GF-D8 (cell line): ENCODE measurements at places on chromosomes 2 and 18.

- no peak for DNase-seq
Observed at GRCh38 chr2:240788482-240788881, 31.5 kb downstream of the KIF1A start.

DNA sequence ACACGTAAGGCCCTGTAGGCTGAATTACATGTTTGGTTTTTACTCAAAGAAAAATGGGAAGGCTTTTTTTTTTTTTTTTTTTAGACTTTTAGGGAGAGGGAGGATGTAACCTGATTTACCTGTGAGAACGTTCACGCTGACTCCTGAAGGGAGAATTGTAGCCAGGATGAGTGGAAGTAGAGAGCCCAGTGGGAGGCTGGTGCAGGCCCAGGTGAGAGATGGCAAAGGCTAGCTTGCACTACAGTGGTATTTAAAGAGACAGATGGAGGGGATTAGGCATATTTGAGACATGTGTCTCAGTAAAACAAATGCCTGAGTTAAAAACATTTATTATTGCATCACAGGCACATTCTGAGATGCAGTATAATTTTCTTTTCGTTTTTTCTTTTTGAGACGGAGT, 107.9 kb downstream of the CCDC85A start:
- no peak for DNase-seq

- DNase-seq, result no peak
Observed at GRCh38 chr2:144931960-144932359, 412.0 kb upstream of the ZEB2 start.

DNA sequence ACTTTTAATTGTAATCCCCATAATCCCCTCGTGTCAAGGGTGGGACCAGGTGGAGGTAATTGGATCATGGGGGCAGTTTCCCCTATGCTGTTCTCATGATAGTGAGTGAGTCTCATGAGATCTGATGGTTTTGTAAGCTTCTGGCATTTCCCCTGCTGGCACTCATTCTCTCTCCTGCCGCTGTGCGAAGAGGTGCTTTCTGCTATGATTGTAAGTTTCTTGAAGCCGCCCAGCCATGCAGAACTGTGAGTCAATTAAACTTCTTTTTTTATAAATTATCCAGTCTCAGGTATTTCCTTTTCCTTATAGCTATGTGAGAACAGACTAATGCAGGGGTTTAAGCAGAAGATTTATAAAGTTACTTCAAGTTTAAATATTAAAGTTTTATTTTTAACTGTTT, 655.2 kb downstream of the EPHA4 start:
- no peak for DNase-seq

DNA sequence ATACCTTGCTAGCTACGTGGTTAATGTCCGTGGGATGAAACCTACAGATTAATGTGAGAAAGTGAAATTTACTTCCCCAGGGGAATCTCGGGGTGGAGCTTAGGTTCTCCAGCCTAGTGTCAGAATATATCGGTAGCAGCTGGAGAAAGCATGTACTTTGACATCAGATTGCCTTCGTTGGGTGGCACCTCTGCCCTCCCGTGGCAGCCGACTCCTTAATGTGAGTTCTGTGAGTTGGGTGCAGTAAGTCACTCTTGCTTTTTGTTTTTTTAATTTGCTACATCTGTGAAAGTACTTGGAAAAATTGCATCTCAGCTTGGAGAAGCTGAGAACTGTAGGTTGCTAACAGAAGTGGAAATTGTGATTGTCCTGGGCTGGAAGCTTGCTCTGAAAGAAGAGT, 3.6 kb downstream of the KLF11 start:
- DNase-seq, result no peak

DNA sequence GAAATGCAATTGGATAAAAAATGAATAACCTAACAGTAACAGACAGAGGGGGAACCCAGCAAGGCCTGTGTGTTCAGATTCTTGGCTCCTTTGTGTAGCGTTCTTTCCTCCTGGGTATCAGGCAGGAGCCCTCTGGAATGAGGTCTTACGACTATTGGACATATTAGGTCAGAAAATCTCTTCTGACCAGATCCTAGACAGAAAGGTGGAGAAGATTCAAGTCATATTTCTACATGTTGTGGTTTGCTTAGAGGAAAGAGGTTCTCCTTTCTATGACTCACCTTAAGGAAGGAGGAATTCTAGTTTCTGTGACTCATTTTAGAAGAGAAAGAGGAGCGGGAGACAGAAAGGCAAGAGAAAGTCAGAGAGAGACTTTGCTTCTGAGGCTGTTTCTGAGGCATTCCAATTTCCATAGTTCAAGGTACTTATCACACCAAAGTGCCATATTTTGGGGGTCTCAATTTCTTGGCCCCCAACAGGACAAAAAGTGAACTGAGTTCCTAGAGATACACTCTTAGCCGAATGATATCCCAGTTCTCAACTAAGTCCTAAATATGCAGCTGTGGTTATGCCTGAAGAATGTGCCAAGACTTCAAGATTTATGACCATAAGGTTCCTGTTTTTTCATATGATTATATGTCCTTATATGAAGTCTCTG, 618.6 kb downstream of the ZEB2 start:
- no peak for DNase-seq

- no peak for DNase-seq
Observed at GRCh38 chr2:150292807-150293206, 194.7 kb downstream of the RND3 start.

GRCh38 chr2:38933653-38934052, 44.0 kb downstream of the ARHGEF33 start:
- DNase-seq, result no peak

GRCh38 chr2:32212295-32212694, 46.6 kb downstream of the SLC30A6 start:
- DNase-seq, result no peak

GRCh38 chr18:37483984-37484819, 81.4 kb downstream of the CELF4 start:
- no peak for DNase-seq

- DNase-seq, result no peak
Observed at GRCh38 chr2:236998758-236999157, 86.9 kb upstream of the COPS8 start.

- no peak for DNase-seq
Observed at GRCh38 chr2:184743096-184743495, 144.8 kb downstream of the ZNF804A start.

DNA sequence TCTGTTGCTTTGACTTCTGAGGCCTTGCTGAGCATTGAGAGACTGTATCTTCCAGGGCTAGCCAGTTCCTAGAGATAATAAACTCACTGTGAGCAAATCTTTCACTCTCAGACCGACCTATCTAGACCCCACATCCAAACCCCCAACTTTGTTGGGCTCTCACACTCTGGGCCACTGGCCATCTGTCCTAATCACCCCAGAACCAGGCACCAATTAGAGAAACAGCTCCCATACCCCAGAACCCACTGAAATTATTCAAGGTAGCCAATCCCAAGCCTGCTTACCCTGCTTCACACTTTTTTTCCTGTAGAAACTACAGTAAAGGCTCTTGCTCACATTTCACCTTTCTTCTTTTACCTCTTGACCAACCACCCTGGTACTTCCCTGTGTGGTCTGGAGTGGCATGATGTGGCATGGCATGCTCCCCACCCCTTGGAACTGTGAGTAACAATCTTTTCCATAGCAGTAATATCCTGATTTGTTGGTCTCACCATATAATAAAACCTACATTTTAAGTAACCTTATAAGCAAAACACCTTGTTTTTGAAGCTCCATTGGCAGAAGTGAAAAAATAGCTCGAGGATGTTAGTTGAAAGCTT, 55.2 kb downstream of the ANKRD12 start:
- DNase-seq, result no peak

GRCh38 chr2:130915595-130916437, 79.1 kb downstream of the ARHGEF4 start:
- DNase-seq, result no peak

GRCh38 chr2:151522556-151522955, 112.9 kb downstream of the RIF1 start:
- DNase-seq, result no peak

DNA sequence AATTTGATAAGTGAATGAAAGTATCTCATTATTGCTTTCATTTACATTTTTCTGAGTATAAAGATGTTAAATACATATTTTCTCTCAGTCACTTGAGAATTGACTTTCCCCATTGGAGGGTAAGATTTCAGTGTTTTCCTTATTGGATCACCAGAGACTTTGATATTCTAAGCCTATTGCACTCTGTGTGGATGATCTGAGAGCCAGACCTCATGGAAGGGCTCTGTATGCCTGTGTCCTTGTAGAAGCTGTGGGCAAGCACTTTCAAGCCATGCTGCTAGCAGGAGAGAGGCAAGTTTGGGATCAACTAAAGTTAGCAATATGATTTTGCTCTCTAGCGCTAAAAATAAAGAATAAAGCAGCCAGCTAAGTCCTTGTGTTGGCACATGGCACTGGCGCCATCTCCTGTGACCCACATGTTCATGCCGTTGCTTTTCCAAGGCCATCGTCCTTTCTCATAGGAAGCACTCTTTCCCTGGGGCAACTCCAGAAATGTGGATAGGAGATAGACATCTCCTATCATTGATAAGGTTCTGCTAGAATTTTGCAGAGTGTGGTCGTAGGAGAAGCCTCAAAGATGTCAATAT, 72.6 kb downstream of the AOX1 start:
- no peak for DNase-seq

GRCh38 chr2:223894009-223894408, 51.1 kb downstream of the WDFY1 start:
- no peak for DNase-seq

DNA sequence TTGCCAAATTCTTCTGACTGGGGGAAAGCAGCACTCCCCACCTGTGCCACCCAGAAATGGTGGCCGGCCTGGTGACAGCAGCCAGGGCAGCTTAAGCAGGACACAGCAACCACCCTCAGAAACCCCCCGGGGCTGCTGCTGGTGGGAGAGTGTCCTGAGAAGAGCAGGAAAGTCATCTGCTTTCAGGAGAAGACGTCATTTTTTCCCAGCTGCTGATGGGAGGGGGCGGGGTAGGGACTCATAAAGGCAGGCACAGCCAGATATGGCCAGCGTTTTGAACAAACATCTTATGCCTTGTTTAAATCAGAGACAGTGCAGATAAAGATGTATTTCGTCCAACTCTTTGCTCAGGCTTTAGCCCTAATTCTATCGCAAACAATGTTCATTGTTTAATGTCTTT, 139.5 kb downstream of the LRRC30 start:
- DNase-seq, result no peak

DNA sequence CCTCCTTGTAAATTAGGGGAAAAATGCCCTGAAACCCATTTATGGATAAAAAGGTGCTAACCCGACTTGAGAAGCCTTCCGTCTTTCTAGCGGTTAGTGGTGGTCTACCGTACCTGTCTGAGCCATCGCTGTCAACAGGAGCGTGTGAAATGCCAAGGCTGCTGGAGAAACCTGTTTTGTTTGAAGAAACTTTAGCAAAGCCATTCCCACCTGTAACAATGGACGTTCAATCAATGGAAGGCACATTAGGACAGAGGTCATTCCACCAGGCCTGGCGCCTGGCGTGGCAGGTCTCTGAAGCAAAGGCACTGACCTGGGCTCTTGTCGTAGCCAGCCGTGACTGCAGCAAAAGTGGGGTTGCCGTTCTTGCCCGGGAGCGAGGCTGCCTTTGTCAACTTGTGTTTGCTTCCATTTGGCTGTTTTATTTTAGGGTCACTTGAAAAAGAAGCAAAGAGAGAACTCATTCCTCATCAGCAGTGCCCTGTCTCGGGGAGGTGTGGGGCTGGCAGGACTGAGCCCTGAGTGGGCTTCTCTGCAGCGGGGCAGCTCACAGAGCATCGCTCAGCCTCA, 47.2 kb downstream of the ZAP70 start:
- no peak for DNase-seq

- DNase-seq, result no peak
Observed at GRCh38 chr2:190664240-190664639, 15.4 kb downstream of the NAB1 start.

- DNase-seq, result no peak
Observed at GRCh38 chr2:18479947-18480369, 80.5 kb downstream of the RDH14 start.

DNA sequence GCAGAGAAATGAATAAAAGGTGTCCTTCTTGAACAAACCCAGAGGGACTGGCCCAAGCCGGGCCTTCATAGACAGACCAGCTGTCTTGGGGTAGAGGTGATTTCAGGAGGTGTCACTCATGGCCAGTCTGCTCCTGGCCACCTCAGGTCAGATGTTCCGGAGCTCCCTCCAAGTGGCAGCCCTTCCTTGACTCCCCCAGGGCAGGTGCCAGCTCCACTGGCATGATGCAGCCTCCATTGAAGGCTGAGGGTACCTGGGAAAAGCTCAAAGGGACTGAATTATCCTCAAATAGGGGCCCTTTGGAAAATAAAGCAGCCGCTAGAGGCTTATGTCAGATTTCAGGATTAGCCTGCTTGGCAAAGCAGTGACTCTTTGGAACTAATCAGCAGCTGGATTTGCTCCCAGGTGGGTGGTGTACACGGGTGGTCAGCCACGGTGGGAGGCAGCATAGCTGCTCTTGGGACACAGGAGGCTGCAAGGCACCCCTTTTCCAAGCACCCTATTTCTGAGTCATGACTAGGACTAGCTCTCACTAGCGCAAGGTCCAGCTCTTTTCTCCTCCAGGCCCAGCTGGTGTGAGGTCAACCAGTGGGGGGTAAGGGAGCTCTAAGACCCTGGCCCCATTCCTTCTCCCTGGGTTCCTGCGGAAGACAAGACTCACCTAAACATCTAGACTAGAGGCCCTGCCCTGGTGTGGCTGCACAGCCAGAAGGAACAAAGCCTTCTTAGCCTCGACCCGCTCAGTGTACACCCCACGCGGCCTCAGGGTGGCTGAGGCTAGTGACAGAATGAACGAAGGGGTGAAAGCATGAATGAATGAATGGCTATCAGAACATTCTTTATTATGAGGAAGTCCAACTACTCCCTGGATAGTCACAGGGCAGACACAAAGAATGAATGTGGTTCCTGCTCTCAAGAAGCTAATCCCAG, 29.3 kb downstream of the HS1BP3 start:
- no peak for DNase-seq

DNA sequence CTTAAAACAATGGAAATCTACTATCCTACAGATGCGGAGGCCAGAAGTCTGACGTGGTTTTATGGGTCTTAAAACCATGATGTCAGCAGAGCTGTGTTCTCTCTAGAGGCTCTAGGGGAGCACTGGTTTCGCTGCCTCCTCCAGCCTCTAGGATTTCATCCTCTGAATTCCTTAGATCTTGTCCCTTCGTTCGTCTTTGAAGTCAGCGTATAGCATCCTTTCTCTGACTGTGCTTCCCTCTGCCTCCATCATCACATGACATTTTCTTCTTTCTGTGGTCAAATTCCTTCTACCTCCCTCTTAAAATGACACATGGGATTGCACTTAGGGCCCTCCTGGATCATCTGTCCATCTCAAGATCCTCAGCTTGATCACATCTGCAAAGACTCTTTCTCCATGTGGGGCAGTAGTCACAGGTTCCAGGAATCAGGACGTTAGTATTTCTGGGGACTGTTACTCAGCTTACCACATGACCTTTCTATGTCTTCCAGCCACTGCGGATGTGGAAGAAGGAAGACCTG, 22.7 kb upstream of the NCK2 start:
- peak; percentile 56 for DNase-seq
